Stimulated activated CD4-positive, alpha-beta T cell treated with anti-CD3 and anti-CD28 coated beads, Interleukin-1b, Interleukin-23, amount 100 ng/mL, for 1 hour (primary cell): ENCODE measurements at places on chromosomes 1 and 21.

DNA sequence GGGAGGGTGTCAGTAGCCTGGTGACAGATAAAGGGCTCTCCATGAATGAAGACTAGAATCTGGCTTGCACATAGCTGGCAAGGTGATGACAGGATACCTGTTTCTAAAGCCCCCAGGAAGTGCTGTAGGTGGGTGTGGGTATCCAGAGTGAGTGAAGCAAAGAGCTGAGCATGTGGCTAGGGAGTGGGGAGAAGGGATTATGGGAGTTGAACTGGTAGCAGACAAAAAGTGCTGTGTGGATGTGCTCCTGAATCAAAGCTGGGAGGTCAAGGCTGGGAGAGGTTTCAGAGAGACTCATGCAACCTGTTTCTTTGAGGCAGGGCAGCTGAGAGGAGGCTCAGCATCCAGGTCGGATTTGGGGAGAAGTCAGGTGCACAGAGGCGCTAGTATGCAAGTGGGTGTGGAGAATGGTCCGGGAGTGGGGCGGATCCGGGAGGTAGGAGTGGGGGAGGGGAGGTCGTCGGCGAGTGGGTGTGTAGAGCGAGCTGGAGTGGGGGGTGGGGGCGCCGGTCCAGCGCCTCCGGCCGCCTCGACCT is 600 bp downstream of the ASTN1 start:
- DNase-seq = no peak

- no peak for DNase-seq
Measured at GRCh38 chr1:93338387-93339146, 7.1 kb upstream of the DR1 start.

- peak; percentile 64 for DNase-seq
Measured at GRCh38 chr1:8873506-8874229, 4.8 kb downstream of the ENO1 start.

DNA sequence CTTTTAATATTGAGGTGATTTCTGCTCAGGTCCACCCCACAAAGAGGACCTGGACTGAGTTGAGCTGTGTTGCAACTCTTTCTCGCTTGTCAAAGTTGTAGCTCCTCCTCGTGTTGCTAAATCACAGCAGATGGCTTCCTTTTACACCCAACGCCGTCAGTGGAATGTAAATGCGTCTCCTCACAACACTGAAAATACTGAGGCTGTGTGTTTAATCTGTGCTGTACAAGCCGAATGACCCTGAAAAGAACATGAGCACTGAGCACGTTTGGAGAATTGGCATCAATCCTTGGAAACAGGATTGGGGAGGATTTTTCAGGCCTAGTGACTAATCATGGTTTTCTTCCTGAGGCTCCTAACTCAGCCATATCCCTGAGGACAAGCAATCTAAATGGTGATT is 196.0 kb downstream of the CRB1 start:
- no peak for DNase-seq

- DNase-seq = no peak
Measured at GRCh38 chr1:66617362-66618184, 83.6 kb downstream of the SGIP1 start.

DNA sequence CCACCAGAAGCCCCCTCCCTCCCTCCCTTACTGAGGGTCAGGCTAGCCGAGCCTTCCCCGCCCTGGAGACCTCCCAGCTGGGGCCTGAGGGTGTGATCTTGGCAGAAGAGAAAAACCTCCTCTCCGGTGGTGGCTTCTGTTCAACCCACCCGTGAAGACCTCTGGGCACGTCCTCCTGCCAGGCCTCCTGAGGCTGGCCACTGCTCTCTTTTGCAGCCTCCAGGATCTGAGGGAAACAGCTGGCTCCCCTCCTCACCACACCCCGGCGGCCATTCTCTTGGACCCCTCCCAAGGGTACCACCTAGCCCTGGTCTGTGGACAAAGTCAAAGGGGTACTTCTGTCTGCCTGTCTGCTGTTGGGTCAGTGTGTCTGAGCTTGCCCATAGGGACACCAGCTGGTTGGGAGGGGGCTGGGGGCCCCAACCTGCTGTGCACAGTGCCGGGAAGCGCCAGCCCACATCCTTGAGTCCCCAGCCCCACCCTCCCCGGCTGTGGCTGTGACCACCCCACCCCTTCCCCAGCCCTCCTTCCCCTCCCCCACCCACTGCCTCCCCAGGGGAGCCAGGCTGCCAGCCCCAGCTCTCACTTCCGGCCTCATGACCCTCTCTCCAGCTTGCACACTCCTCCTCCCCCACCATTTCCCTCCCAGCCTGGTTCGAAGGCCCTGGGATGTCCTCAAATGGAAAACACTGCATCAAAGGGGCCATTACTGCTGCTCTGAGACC is 48.1 kb downstream of the AHDC1 start:
- DNase-seq = no peak

DNA sequence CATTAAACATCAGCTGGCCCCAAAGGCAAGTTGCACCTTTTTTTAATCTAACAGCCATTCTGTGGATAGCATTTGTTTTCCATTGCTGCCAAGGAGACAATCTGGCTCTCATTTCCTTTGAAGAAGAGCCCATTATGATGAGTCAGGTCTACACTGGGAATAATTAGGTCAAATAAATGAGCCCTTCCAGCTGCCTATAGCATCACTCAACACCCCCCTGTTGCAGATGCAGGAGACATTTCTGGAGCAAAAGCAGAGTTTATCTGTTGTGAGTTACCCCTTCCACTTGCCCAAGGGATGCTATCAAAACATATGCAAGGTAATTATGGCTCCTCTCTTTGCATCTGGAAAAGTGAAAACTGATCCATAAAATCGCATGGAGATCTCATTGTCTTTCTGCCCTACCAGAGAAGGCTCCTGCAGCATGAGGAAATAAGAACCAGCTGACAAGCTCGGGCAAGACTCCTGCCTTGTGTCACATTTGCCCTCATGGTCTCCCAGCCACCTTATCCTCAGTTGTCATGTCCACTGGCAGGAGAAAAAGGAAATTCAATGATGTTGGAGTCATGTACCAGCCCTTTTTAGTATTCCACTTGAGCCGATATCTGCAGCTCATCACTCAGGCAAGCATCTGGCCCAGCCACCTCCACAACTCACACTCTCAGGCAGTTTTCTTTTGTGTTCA is 135.9 kb downstream of the SLC30A10 start:
- no peak for DNase-seq

DNA sequence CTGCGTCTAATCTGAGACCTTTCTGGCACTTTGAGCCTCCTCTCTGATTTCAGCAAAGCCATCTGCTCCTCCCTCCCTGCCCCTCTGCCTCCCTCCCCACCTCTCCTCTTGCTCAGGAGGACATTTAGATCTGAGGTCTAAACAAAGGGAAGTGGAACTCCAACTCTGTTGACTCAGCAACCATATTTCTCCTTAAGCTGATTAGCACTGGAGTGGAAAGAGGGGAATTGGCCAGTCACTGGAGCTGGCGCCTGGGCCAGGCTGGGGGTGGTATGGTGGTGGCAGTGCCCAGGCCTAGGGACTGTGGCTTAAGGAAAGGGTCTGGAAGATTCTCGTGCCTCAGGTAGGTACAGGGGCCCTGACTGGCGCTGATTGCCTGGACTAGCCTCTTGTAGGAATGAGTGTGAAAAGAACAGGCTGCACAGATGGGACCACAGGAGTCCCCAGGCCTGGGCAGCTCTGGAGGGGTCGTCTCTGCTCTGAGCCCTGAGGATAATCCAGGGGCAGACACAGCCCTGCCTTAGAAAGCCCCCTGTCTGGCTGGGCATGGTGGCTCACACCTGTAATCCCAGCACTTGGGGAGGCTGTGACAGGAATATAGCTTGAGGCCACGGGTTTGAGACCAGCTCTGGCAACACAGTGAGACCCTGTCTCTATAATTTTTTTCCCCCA is 11.9 kb downstream of the SH2D2A start:
- DNase-seq = no peak

GRCh38 chr21:18614303-18614702 is 210.7 kb upstream of the TMPRSS15 start:
- DNase-seq = no peak

- no peak for DNase-seq
Measured at GRCh38 chr1:220521778-220522177, 6.2 kb upstream of the MARK1 start.

DNA sequence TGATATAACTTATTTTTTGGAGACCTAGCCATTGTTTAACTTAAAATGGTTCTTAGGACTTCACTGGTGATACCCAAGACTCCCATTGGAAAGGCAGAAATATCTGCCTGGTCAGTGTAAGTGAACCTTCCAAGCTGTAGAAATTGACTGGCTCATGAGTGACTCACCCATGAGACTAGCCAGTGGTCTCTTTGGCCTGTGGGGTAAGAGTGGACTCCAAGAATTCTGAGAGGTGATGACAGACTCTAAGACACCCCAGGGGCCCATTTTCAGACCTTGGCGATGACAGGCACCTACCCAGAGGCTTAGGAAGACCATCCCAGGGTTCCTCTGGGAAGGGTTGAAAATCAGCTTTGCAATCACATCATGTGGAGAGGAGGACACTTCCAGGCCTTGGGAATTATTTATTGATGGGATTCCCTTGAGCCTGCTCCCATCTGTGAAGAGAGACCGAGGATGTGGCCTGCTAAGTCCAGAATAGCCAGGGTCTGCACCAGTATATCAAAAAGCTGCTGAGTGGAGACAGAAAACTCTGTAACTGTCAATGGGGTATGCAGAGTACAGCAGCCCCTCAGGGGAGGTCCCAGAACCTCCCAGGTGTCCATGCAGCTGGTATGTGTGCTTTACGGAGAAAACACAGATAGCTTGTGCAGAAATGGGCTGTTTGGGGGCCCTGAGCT is 78.9 kb downstream of the KAZN start:
- DNase-seq = no peak

- no peak for DNase-seq
Measured at GRCh38 chr1:39981945-39982344, 27.0 kb downstream of the MFSD2A start.

DNA sequence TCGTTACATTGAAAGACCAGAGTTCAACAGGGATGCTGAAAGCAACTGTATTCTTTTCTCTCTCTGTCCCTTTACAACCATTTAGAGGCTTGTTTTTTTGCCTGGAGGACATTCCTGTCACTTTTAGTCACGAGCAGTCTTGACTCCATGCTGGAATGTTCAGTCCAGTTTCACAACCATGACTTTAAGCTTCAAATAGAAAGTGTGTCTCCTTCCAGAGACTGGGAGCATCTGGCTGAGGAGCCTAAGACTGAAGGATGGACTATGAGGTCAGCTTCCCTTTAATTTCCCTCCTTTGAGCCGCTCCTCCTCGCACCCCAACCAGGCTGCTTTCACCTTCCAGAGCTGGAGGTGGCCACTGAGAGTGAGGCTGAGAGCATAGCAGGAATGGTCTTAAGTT is 10.5 kb upstream of the RYR2 start:
- no peak for DNase-seq

DNA sequence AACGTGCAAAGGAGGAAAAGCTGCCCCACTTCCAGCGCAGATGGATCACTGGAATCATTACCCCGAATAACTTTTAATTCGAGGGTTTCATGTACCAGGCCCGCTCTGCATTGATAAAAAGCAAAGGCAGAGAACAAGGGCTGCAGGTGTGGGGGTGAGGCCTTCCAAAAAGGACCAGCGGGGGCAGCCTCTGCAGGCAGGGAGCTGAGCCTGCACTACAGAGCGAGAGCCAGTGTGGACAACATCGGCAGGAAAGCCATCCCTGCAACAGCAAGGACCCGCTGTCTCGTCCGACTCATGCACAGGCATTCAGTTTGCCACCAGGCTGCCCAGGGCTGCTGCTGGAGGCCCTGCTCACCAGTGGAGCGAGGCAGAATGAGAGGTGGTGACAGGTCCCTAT is 27.1 kb upstream of the AJAP1 start:
- no peak for DNase-seq

GRCh38 chr1:210483821-210484220 is 155.1 kb downstream of the HHAT start:
- DNase-seq = no peak

GRCh38 chr1:111062081-111062480 is 77.8 kb downstream of the DRAM2 start:
- no peak for DNase-seq

- no peak for DNase-seq
Measured at GRCh38 chr1:160058087-160058486, 11.9 kb downstream of the KCNJ10 start.

DNA sequence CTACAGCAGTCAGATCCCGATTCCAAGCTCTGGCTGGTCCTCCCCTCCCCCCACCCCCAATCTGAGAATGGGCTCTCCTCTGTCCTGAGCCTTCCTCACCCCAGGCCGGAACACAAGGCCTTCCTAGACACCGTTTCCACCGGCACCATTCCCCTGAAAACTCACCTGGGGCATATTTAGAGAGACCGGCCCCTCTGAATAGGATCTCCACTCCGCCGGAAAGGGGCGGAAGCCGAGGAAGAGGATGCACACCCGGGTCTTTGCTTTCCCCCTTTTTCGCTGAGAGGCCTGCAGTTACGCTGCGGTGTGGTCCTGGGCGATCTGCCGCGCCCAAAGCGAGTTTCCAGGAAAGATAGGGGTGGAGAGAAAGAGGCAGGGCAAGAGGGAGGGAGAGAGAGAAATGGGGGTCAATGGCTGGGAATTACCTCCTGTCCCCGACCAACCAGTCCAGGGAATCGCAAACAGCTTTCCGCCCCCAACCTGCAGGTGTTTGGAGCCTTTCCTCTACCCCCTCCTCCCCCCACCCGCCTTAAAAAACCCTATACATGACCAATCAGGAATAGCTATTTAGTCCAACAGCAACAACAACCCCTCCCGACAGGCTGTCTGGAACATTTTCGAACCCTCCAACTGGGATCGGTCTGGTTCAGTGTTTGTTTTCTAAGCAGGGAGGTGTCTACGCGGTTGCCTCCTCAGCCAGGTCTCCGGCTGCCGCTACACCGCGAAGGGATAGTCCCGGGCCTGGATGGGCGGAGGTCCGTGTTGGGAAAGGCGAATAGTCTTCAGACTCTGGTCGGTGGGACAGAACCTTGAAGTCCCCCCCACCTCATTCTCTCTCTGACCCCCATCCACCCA is 2.8 kb downstream of the TAL1 start:
- no peak for DNase-seq

GRCh38 chr1:85461216-85461918 is 3.6 kb downstream of the DDAH1 start:
- DNase-seq = no peak

DNA sequence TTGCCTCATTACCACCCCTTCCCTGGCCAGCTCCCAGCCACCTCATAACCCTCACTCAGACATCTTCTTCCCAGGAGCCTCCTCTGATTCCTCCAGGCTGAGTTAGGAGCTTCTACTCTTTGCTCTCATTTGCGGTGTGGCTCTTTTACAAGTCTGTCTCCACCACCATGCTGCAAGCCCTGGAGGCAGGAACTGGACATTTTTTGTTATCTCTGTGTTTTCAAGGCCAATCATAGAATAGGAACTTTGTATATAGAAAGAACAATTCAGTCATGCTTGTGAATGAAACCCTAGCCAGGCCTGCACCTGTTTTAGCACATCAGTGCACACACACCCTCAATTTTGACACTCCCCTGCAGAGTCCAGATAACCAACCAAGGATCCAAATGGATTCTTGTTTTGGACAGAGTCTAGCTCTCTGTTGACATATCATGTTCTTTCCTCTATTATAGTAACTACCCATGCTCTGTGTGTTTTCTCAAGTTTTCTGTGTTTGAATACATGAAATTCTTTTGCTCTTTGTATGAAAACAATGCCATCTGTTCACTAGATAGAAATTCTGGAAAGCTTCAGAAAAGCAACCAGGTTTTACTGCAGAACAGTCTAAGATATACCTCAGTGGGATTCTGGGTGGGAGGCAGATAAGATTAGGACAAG is 60.9 kb upstream of the ZNF648 start:
- DNase-seq = no peak

GRCh38 chr1:16232316-16232710 is 4.7 kb downstream of the CPLANE2 start:
- DNase-seq = no peak
